ENCODE measurements at places on chromosomes 4 and X. TPM values are rescaled to one million over a fixed set of nuclear protein-coding genes. Genes with fewer than 3 reads are reported as not detected.

Gene GJB1
- 6.9 TPM for total RNA-seq

DNA sequence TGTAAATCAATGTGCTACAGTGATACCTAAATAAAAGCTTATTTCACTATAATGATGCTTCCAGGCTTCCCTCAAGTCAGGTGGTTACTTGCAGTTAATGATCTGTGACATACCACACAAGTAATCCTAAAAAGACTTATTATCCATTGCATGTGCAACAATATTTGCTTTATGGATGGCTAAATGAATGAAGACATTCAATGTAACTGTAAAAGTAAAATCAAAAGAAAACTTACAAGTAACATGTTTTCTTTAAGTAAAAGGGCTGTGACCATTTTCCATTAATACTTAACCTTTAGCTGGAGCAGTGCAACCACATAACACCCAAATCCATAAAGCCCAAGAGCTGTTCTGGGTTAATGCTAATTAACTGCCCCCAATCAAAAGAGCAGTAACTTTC, 42.6 kb downstream of the RAB28 start:
- DNase-seq = no peak

Gene NAA11
- total RNA-seq = not detected

Gene HDX
- total RNA-seq = 6.4 TPM

- DNase-seq = no peak
These were observed 47.0 kb upstream of the NKAP start for GRCh38 chrX:119990556-119991004.

DNA sequence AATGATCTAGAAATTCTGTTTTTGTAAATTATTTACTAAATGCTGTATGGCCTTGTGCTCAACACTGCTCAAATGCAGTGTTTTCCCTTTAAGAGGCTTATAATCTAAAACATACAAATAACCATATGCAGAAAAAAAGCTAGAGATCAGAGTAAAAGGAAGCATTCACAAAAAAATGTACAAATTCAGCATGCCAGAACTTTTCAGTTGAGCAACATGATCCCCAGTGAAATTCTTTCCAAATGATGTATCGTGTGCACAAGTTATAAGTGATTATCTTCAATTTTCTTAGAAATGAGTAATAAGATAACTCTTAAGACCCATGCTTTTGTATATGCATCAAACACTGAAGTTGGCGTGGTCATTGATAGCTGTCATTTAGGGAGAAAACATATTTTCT, 5.0 kb downstream of the GPC3 start:
- no peak for DNase-seq

DNA sequence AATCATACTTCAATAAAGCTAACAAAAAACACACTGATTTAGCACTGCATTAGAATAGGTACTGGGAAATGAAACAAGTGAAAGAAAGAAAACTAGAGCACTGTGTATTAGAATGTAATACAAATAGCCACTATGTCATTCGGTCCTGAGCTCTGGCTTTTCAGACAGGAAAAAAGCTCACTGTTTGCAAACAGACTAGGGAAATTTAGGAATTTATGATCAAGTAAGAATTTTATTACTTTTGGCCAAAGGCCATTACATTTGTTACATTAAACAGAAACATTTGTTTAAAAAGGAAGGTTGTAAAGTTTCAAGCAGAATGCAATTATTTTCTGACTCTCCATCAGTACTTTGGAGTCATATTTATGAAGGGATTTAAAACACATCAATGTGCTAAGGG, 68.7 kb downstream of the KLHL8 start:
- no peak for DNase-seq

Gene UCP1
- total RNA-seq = 0.29 TPM

Gene DOK7
- total RNA-seq = not detected

- DNase-seq = no peak
These were observed 483.4 kb downstream of the RPA4 start for GRCh38 chrX:97367125-97367524.

- DNase-seq = no peak
These were observed 45.0 kb downstream of the ETDC start for GRCh38 chrX:135354288-135354687.

DNA sequence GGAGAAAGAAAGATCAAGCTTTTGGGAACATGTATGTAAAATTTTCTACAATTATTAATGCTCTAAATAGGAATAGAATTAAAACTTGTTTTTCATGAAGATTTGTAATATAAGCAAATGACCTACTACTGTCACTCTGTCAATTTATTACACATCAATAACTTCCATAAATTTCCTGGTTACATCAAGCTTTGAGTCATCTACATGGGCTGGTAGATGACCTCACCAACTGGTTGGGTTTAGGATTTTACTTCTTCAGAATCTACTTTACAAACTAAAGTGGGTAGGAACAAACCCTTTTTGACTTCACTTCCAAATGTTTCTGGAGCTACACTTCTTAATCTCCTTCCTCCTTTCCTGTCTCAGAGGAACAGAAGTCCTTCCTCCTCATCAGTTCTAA, 12.0 kb upstream of the LRAT start:
- no peak for DNase-seq

DNA sequence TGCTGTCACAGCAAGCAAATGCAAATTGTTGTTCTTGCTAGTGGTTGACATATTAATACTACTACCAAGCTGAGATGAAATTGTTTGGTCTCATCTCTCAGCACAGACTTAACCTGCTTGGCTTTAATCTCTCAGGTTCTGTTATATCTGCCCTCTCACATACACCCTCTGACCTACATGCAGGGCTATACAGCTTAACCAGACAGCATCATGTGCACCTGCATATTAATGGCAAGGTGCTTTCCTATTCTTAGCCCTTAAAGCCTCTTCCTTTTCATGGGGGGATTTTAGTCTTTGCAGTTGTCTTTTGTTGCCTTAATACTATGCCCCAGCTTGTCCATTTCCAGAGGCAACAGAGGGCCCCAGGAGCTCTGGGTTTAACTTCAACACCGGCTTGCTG, 114.5 kb downstream of the NR3C2 start:
- no peak for DNase-seq

DNA sequence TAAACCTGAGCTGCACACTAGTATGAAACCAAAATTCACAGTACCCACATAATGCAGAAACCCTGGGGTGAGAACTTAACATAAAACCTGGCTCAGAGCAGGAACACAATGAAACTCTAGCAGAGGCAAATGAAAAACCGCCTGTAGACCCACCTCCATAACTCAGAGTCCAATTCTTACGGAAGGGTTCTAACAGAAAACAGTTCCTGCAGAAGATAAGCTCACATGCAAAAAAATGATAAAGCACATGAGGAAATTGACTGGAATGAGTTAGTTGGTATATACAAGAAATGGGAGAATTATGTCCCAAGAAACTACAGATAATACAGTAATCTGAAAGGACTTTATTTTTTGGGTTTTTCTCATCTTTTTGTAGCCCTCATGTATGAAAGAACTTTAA, 14.7 kb downstream of the RTL9 start:
- no peak for DNase-seq

Gene GAGE12J
- total RNA-seq = not detected

Data from breast epithelium (tissue), 4 donors.